ENCODE measurements at places on chromosomes 16 and 17.
A peak's percentile ranks its signal among the peaks of the same experiment; 100 is the strongest.

DNA sequence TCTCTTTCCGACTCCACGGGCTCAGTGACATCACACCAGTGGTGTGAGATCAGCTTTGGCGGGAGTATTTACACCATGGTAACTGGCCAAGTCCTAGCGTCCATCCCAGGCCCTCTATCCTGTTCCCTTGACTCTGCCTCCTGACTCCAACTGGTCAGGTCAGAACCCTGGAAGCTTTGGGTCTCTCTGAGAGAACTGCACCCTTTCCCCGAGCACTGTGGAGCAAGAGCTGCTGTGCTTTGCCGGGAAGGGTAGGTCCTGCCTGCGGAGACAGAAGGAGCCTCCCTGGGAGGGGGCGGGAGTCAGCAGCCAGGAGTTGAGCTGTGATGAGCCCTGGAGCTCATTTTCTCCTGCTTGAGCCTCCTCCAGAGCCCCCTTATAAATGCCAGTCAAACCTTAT is 212.1 kb upstream of the TNRC6C start:
- DNase-seq, result no peak

DNA sequence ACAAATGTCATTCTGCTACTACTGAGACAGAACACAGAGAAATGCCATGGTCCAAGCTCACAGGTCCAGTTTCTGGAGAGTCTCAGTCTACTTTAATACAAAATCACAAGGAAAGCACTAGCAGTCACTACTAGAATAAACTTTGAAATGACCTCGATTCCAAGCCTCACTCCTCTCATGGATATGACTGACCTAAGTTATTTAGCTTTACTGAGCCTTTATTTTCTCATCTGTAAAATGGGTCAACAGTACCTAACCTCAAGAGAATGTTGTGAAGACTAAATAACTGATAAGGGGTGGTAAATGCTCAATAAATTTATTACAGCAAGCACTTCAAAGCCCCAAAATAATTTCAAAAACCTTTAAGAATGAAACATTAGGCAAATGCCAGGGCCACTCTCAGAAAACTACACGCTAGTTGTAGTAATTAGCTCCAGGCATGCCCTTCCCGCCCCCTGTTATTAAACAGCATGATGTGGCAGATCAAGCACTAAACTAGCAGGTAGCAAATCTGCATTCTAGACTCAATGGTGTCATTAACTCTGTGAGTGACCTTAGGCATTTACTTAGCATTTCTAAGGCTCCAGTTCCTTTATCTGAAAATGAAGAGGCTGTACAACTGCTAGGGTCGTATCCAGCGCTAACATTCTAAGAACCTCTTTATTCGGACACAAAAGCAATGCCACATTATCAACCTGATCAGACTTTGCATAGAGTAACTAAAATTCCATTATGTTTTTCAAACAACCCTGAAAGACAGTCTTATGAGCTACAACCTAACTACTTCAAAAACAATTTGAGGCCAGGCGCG is 8.4 kb downstream of the GSPT1 start:
- no peak for DNase-seq

- DNase-seq, result no peak
These were observed 231.2 kb downstream of the FOXL1 start for GRCh38 chr16:86809458-86809955.

- DNase-seq, result peak; percentile 55
These were observed 2.7 kb downstream of the MPRIP start for GRCh38 chr17:17044846-17045561.

- DNase-seq, result no peak
These were observed 15.1 kb downstream of the FOXJ1 start for GRCh38 chr17:76125922-76126321.

DNA sequence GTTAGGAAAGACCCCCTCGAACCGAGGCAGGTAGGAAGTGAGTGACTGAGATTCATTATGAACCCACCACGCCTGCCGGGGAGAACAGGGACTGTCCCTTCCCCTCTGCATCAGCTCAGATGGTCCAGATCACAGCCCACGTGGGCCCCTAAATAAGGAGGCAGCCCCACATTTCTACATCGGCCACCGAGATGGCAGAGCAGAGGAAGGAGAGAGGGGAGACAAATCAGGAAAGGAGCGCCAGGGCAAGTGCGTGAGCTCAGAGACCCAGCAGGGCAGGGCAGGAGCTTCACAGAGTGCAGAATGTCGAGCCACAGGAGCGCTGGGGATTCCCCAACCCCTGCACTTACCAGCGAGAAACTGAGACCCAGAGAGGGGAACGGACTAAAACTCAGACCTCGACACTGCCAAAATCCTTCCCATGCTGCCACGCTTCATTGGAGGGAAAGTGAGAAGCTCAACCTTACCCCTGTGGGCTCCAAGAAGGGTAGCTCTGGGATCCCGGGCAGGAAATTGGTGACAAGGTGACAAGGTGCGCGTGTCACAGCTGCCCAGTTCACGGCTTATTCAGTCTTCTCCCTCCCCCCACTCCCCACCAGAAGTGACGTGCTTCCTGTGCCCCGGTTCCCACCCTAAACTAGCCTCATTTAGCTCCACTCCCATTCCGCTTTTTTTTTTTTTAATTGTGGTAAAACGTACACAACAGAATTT is at the start of gene ICAM2:
ICAM2 (minus strand) TSS at position 578 of the 711 bp plus-strand sequence. CDS start 13,942 bp downstream, outside the sequence.
- DNase-seq, result no peak

DNA sequence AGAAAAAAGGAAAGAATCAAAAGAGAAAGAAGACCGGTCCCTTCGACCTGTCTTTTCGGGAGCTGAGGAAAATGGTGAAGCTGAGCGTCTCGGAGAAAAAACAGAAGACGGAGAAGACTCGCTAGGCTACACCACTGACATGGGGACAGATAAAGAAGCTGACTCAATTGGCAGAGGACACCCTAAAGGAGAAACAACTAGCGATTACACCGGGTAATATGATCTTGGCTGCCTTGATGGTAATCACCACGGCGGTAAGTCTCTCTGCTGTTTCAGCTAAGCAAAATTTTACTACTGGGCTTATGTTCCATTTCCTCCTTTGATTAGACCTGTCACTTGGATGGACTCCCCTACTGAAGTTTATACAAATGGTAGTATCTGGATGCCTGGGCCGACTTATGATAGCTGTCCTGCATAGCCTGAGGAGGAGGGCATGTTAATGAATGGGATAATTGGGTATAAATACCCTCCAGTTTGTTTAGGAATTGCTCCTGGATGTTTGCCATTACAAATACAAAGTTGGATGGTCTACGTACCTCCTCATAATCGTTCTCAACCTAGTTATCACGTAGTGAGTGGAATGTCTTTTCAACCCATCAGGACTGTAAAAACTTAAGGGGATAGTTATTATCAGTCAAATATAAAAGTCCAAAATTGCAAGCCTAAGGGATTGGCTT is 24.1 kb downstream of the ALOX15B start:
- no peak for DNase-seq

- DNase-seq, result no peak
These were observed 1.6 kb downstream of the TMC8 start for GRCh38 chr17:78132084-78132676.

DNA sequence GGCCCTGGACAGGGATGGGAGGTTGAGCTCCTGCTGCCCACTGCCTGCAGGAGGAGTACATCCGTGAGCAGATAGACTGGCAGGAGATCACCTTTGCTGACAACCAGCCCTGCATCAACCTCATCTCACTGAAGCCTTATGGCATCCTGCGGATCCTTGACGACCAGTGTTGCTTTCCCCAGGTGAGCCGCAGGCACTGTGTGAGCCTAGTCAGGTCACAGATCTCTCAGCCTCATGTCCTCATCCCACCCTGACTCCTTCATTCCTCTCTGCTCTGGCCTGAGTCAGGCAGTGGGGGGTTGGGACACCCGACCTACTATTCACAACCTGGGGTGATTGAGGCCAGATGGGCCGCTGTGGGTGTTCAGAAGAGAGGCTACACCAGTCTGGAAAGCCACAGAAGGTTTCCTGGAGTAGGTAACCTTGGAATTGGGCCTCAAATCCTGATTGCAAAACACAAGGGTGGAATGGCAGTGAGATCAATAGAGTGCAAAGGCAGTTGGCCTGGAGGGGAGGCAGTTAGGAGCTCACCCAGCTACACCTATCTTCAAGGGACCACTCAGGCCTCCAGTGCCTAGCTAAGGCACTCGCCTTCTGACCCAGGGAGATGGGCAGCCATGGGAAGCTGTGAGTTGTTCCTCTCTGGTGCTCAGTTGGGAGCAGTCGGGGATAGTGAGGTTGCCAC is 29.7 kb downstream of the MYO15A start:
- DNase-seq, result no peak

- no peak for DNase-seq
These were observed 244.6 kb upstream of the MAF start for GRCh38 chr16:79845033-79845733.

GRCh38 chr17:29710891-29711418 is 88.2 kb upstream of the CORO6 start:
- DNase-seq, result no peak

DNA sequence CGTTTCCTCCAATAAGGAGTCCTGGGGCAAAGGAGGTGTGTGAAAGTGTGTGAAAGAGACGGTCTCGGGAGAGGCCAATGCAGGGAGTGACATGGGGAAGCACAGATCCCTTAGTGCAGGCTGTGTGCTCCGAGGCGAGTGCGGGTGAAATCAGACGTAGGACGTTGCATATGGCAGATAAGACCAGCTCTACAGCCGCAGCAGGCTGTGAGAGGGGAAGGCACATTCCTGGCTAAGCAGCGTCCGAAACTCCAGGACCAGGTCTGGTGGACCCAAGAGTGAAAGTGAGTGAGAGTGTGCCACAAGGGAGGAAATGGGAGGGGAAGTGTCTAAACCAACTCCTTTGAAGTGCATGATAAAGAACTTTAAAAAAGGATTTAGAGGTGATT is 11.3 kb downstream of the POLR3K start:
- no peak for DNase-seq

DNA sequence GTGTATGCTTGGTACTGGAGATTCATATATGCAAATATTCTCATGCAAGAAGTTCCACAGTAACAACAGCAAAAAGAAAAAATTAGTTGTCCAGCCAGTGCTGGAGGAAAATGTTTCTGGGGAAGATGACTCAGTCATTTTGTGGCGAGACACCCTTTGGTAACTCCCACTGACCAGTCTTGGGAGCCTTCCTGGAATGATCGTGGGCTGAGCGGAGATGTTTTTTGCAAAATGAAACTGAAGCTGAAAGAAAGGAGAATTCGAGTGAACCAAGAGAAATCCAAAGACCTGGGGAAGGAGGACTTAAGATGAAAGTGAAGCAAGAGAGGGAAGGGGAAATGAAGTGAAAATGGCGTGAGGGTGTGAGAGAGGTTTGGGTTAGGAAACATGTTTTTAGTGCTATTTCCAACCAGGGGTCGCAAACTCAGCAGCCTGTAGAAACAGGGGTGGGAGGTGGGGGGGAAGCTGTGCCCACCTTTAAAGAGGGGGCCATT is 5.2 kb downstream of the ITPRIPL2 start:
- DNase-seq, result no peak

DNA sequence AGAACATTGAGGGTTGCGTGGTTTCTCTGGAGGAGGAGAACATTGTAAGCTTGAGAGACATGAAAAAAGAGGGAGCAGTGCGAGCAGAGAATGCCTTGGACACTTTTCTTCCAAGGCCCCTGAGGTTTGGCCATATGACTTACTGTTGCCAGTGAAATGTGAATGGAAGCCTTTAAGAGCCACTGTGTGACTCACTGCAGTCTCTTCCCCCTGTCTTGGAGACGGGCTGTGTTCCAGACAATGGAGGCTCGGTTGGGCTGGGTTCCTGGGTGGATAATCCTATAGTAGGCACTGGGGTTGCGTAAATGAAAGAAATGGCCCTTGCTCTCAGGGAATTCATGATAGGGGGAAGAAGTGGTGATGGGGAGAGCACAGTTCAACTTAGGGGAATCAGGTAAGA is 75.5 kb downstream of the SHISA9 start:
- DNase-seq, result no peak

DNA sequence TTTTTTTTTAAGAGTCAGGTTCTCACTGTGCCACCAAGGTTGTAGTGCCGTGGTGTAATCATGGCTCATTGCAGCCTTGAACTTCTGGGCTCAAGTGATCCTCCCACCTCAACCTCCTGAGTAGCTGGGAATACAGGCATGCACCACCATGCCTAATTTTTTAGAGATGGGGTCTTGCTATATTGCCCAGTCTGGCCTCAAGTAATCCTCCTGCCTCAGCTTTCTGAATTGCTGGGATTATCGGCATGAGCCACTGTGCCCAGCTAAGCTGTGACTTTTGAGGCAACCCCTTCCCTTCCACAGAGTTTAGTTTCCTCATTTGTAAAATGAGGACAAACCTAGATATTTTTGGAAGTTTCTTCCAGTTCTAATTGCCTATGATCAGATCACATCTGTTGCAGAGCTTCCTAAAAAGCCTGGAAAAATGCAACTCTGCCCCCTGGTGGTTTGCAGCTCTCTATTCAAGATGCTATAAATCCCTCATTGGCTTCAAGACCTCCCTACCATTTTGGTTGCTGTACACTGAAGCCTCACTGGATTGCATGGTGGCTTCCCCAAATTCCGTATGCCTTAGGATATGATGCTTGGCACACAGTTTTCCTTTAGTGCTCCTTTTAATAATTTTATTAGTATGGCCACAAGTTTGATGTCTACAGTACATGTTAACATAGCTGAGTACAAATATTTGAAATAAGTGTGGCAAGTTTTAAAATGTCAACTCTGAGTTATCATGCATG is 19.3 kb downstream of the GDE1 start:
- DNase-seq, result no peak

DNA sequence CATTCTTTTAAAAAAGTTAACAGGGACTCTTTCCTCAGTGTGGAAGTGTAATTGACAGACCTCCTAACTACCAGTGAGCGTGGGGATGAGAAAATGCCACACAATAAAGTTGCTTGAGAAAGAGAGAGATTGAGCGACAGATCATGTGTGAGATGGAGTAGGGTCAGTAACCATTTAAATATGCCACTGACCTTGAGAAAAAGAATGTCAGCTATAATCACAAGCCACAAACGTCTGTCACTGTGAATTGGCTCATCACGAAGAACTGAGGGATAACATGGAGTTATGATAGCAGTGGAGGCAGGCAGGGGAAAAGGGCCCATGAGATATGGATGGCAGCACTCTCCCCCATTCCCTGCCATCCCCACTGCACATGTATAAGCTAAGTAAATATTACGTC is 253.9 kb downstream of the SLC39A11 start:
- DNase-seq, result no peak

DNA sequence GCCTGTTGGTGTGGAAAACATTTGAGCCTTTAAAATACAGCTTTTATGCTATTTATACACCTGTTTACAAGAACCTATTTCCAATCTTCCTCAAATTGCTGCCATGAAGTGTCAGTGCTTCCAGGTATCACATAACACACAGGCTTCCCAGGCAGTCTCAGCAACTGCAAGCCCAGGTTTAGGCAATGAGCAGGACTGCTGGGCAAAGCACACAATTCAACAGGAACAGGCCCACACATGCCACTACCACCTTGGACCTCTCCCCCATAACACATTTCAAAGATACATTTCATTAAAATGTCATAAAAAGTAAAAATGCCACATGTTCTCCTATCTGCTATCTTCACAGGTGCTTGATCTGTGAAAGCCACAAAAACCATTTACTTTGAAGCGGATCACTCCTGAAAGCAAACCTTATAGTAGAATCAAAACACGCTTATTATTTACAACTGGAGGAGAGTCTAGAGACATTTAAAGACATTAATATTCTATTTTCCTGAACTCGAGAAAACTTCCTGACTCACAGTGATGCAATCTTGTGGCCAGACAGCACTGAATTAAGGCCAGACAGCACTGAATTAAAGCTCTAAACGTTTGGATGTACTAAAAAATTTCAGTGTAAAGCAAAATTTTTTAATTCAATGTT is 31.5 kb downstream of the ANKFY1 start:
- DNase-seq, result no peak
